ENCODE measurements at places on chromosomes 11 and 22.

DNA sequence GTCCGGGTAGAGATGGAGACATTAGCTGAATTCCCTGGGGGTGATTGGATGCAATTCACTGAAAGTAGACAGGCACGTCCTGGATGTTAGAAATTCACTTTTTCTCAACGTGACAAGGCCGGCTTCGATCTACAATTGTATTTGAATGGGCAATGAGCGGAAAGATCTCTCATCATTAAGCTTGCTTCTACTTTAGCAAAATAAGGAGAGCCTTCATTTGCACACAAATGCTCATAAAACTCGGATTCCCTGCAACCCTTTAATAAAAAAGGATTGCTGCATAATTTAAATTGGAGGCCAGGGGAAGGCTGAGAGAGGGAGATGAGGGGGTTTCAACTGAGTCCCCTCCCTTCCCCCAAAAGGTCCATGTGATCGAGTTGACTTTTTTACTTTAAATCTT is 10.6 kb upstream of the PAX6 start:
- no peak for DNase-seq

GRCh38 chr11:126963115-126963514 is 37.5 kb downstream of the KIRREL3 start:
- no peak for DNase-seq

GRCh38 chr11:20080032-20080685 is 80.1 kb downstream of the DBX1 start:
- no peak for DNase-seq

GRCh38 chr22:46777609-46777970 is 15.1 kb downstream of the TBC1D22A start:
- no peak for DNase-seq

DNA sequence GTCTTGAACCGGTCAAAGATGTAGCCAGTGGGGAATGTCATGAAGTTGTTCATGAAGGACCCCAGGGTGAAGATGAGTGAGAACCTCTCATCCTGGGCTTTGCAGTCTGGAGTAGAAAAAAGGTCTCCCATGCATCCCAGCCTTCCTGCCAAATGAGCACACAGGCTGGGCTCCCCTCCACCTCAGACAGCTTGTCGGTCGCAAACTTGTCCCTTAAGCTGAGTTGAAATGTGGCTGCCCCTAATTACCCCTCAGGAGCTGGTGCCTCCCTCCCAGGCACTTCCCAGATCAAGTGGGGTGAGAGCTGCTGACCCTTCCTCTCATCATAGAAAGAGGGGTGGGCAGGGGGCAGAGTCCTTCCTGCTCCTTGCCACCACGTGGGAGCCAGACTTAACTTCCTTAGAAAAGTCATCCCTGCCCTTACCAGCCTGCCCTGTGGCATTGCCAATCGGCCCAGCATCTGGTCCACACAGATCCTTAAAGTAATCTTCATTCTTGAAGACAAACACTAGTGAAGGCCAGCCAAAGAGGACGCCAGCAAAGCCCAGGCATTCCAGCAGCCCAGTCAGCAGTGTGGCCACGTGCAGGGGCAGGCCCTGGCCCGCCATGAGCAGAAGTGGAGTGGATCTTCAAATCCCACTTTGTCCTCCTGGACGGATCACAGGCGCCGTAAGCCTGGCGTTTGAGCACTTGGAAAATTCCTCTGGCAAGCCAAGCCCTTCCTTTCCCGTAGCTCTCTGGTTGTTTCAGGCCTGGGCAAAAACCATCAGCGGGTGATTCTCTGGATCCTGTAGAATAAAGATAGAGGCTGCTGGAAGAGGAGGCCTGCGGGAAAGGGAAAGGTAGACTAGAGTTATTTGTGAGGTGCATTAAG is 1.1 kb downstream of the SLC43A3 start:
- DNase-seq: no peak

DNA sequence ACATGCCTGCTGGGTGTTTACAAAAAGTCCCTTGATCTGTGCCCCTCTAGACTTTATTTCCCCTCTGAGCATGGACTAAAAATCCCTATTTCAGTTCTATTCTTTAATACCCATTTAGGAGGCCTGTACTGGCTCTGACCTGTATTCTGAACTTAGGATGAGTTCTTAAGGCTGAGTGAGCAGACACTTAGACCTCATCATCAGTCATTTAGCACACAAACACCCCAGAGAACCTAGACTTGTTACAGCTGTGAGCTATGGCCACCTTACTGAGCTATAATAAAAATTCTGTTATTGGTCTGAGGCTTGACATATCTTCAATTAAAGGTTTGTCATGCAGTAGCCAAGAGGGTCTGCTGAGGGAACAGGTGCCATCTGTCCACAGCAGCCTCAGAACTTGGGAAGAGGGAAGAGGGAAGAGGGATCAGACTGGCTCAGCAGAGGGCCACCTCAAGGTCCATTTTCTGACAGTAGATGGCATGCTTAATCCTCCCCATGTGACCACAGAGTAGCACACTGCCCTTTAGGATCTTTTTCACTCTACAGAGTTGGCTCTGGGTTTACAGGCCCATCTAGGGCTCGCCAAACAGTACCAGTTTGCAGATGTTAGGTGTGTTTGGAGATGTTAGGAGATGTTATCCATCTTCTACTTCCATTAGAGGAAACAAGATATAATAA is 30.2 kb upstream of the RRM1 start:
- no peak for DNase-seq

DNA sequence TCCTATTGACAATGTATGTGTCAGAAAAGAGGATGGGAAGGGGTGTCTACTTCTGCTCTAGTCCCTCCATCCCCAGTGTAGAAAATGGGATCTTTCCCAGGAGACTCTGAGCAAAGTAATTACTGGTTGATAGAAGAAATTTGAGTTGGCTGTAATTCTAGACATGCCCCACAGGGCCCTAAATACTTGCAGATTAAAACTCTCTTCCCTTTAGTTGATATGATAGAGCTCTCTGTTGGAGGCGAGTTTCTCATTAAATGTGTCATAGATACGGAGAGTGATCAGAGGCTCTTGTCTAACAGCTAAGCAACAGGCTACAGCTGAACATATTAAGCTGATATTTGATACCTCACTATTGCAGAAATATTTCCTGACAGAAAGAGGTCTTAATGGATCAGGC is 32.9 kb downstream of the OR52E1 start:
- DNase-seq: no peak

- no peak for DNase-seq
These were observed 21.9 kb downstream of the OTOG start for GRCh38 chr11:17568944-17569343.

DNA sequence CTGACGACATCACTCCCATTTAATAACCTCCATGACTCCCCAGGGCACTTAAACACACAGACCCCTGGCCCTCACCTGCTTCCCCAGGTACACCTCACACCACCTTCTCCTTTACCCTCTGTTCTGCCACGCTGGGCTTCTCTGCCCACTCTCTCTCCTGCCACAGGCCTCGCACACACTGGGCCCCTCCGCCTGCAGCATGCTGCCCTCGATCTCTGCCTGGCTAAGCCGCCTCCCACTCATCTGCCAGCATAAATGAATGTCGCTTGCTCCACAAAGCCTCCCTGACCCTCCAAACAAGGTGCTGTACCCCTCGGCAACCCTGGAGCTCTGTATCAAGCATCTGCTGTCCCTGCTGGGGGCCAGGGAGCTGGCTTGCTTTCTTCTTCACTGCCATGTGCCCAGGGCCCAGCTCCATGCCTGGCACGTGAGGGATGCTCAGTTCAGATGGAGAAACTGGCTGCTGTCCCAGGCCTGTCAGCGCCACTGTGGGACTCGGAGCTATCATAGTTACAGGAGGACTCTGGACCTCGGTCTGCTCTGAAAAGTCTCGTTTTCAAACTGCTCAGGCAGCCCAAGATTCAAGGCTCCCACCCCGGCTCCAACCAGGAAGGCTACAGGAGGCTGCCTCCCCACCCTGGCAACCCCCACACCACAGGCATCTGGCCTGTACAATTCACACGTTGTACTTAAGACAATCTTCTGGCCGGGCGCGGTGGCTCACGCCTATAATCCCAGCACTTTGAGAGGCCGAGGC is 11.9 kb downstream of the TTLL1 start:
- DNase-seq: no peak

- DNase-seq: no peak
These were observed 644.1 kb downstream of the OPCML start for GRCh38 chr11:132888226-132888625.

DNA sequence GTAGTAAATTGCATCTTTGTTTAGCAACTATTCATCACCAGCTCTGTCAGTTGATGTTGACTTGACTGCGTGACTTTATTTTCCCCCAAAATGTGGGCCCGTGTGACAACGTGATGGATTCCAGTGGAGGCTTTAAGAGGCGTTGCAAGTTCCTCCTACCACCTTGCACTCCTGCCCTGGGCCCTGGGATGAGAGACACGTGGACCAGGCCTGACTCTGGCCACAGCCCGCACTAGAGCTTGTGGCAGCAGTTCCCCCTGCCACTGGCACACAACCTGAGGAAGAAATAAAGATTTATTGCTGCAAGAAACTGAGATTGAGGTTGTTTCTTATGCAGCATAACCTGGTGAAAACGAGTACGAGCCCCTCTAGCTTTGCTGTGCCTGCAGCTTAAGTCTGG is 31.9 kb downstream of the RASD2 start:
- no peak for DNase-seq

DNA sequence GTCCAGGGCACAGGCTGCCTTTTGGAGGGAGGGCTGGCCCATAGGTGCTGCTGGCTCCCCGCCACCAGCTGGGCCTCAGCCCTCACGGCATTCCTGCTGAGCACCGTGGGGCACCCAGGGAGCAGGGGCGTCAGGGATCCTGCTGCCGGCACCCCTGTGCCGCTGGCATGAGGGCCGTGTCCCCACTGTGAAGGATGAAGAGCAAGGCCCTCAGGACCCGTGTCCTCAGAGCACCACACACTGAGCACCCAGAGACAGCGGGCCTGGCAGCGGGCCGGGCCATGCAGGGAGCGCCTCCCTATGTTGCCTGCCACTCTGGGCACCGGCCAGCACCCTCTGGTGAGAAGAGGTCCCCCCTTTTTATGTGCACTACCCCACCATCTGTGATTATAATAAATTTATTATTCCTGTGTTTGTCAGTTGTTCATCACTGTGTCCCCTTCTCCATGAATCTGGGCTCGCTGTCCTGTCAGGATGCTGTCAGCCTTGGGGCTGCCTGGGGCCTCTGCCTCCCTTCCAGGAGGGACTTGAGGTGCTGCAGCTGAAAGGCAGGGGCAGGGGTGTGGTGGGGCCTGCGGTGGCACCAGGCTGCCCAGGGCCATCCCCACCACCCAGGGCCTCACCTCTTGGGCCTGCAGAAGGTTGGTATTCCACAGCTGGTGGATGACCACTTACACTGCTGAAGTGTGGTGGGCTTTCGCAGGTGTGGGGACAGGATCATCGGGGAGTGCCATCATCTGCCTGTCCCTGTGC is 80.0 kb downstream of the MED15 start:
- DNase-seq: no peak

DNA sequence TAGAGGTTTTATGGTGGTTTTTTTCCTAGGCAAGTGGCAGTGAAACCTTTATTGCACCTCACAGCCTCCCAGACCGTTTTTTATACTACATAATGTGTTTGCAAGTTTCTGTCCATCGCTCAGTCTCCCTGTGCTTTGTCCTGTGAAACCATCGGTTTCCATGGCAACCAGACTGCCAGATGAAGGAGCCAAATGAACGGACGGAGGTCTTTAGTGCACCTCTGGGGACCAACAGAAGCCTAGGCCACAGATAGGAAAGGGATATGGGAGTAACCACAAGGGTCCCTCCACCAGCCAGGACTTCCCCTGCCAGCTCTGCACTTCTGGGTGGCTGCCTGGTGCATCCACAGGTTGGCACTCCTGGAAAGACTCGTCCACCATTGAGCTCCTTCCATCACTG is 165.0 kb downstream of the CHST1 start:
- no peak for DNase-seq

DNA sequence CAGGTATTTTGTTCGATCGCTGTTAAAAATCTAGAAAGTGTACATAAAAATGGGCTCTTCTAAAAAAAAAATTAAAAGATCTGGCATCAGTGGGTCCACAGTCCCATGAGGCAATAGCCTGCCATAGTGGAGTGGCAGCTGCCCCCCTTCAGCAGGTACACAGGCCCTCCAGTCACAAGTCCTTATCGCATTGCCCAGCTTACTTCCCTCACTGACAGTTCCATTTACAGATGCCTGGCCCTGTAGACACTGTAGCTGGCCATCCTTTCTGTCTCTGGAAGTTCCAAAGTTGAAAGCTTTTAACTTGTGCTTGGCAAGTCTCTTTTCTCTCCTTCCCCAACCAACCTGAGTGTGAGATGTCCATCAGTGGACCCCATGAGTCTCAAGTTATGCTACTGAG is 11.4 kb downstream of the ZNRF3 start:
- DNase-seq: no peak

All from AG04450 (cell line).